ENCODE measurements at places on chromosomes 2 and 18.

- DNase-seq: no peak
Observed at GRCh38 chr2:49037197-49037596, 117.1 kb downstream of the FSHR start.

GRCh38 chr2:33022989-33023727, 76.4 kb downstream of the LTBP1 start:
- no peak for DNase-seq

DNA sequence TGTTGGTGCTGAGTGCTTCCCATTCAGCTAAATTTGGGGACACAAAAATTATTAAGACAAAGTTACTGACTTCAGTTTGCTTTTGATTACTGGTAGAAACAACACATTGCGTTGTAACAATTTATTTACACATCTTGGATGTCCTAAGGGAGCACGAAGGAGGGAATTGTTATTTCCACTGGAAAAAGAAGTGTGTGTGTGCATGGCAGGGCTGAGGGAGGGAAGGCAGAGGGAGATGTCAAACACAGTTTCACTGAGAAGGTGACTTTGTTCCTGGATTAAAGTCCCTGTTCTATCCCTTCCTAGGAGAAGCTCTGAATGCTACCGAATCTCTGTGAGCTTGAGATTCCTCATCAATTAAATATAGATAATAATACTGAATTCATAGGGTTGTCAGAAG, 3.8 kb upstream of the CDH20 start:
- DNase-seq: no peak

GRCh38 chr18:67854340-67854739, 337.8 kb upstream of the DSEL start:
- no peak for DNase-seq

DNA sequence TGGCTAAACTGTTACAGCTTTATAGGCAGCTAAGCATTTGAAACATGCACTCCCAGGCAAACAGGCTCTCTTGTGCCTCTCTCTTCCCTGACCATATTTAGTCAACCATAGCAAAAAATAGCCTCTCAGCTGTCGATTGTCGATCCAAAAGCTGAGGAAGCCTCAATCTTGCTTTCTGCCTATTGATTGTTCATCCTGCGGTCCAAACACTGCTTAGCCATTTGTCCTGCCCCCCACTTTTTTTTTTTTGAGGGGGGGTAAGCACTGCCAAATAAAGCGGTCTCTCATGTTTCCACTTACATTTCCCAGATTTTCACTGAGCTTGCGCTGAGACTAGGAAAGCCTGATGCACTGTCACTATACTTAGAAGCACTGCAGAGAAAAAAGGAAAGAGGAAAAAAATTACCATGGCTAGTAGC, 90.8 kb downstream of the MIB1 start:
- DNase-seq: no peak

DNA sequence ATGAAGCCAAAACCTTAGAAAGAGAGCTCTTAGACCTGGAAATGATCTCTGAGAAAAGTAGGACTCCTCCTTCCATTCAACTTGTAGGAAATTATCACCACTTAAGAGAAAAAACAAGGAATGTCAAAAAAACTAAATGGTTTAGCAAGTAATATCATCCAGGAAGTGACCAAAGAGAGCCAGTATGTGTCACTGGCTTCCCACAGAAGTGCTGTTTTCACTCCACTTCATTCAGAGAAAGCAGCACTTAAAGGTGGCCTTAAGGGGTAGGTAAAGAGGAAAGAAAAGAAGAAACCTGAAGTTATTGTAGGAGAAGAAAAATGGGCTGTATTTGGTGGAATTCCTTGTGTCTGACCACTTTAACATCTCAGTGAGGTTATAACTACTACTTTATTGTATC, 414.4 kb upstream of the ETAA1 start:
- DNase-seq: no peak

DNA sequence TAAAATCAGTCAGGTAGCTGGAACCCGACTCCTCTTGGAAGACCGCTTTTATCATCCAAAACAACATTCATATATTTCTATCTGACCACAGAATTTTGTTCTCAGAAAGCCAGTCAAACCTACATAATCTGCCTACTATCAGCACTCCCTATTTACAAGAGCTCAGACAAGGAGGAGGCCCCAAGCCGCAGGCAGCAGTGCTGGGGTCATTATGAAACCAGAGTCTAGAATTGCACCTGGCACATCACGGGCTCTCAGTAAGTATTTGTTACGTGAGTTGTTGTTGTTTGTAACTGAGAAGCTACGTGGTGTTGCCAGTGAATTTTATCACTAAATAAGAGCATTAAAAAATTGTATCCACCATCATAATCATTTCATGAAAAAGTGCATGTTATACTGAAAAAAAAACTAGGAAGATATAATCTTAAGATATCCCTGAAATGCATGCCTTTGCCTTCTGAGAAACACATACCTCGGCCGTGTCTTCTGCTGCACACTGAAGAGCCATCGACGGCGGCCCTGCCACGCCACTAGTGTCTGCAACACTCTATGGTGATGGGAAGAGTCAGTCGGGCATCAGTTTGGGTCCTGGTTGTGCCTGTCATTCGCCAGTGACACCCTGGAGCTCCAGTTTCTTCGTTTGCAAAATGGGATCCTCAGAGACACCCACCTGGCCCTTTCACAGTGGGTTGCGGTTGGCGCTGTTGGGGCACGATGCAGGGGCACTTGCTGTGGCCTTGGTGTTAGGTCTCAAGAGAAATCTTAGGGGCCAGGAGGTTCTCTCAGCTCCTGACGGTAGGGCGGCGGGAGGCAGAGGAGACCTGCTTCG, 505.9 kb downstream of the EIPR1 start:
- no peak for DNase-seq

GRCh38 chr18:35949903-35950627, 22.4 kb upstream of the RMP24 start:
- DNase-seq: no peak

DNA sequence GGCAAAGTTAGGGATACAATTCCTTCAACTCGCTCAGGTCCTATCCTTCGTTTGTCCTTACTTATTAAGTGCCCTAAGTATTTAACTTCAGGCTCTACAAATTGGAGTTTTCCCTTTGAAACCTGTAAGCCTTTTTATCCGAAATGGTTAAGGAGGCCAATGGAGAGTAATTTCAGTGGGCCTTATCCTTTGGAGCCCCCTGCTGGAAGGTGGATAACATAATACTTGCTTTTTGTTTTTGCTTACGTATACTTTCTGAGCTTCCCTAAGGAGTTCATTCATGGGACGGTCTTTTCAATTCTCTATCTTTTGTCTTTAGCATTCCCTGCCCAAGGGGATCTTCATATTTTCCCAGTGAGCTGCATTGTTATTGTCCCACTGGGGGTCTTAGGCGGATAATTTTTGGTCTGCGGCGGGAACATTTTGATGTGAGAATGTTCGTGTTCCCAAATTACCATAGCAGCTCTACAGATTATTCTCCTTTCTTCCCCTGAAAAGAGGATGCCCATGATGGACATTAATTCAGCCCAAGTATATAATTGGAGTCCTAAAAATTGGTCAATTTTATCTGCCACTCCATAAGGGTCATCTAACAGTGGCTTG, 34.4 kb upstream of the TRAPPC8 start:
- DNase-seq: no peak

DNA sequence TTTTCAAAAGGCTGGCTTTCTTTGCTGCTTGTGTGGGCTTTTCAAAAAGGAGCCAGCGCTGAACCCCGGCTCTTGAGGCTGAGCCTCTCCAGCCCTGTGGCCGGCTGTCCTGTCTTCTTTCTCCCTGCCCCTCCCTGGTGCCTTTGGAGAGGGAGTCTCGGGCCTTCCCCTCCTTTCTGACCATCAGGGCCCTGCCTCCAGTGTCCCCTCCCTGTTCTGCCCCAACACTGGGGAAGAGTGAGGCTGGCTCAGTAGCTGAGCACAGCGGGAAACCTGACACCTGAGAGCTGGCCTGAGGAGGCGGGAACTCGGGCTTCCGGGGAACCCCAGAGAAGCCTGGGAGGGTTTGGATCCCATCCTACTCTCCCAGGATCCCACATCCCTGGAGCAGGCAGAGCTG, 232.1 kb downstream of the LOXHD1 start:
- no peak for DNase-seq

DNA sequence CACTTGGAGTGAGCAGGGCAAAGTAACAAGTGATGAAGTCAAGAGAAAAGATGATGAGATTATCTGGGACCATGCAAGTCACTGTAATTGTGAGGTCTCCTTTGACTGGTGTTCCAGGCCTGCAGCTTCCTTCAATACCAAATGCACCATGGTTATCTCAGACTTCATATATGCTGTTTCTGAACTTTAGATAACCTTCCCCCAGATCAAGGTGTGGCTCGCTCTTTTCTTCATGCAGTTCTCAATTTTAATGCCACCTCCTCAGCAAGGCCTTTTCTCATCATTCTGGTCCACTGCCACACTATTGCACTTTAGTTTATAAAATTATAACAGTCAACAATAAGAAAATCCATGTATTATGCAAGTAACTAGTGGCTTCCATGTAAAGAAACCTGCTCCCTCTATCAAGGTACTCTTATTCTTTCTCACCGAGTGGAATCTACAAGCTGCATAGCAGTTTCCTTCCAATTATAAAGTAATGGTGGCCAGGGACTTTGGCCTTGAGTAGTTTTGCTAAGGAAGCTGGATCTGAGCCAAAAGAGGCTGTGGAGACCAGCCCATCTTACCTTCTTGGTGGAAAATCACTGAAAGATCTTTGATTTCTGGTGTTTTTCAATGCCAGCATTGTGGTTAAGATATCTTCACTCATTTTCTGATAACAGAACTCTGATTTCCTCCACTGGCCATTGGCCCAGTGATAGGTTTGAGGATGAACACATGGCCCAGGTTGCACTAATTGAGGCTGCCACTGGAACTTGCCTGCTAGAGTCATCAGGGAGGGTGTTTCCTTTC, 113.6 kb downstream of the KCNE4 start:
- DNase-seq: no peak

DNA sequence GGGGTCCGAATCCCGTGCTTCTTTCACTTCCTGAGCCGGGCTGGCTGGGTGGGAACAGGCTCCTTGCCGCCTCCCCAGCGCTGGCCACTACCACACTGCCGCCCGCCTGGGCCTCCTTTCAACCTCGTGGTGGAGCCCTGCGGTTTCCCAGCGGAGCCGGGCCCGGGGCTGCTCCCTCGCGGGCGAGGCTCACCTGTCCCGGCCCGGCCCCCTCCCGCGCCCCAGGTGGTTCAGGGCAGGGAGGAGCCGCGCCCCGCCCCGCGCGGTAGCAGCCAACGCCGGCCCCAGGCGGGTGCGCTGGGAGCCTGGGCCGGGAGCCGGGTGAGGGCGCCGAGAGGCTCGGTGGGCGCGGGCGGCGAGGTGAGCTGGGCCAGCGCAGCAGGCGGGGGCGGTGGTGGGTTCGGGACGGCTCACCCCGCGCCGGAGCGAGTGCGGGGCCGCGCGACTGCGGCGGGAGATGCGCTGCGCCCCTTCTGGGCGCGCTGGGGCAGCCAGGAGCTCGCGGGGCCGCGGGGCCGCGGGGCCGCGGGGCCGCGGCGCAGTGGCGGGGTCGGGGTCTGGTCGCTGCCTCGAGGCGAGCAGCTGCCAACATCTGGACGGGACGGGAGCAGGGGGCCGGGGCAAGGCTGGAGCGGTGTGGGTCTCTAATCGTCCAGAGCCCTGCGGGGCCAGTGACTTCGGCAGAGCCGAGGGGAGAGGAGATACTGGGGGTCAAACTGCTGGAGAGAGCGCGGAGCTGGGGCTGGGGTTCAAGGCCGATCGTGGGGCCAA, at the start of gene LYPD6B:
TSS of gene LYPD6B (plus strand) at position 258 of the 771 bp plus-strand sequence. CDS start 92,250 bp downstream, outside the sequence.
- no peak for DNase-seq

DNA sequence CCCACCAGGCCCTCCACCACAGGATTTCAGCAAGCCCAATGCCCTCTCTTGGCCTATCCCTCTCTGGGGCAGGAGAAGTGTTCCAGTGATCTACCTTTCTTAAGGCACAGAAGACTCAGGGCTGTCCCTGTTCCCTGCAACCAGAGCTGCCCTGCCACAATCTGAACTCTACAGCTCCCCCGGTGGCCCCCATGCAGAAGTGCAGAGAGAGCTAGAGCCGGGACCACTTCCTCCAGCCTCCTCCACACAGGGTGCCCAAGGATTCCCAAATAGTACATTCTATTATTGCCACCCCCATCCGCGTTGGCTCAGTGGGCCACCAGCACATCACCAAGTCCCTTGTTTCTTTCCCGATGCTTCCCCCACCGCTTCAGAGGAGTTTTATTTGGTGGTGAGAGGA, 114.8 kb upstream of the PTPRM start:
- DNase-seq: no peak

DNA sequence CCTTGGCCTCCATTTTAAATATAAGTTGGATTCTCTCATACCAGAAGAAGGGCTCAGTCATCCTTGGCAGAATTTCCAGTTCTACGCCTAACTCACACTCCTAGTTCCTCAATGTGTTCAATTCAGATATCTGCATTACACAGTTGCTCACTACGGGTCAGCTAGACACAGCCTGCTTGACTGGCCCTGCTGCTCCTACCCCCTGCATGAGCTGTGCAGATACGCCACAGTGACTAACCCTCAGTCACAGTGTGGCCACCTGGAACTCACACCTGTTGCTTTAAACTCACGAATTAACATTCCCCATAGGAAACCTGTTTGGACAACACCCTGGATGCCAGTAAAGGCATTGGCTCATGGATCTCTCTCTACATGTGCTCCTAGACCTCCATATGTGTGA, 429.6 kb downstream of the NCKAP5 start:
- no peak for DNase-seq

- no peak for DNase-seq
Observed at GRCh38 chr2:127465258-127465657, 47.0 kb downstream of the PROC start.

DNA sequence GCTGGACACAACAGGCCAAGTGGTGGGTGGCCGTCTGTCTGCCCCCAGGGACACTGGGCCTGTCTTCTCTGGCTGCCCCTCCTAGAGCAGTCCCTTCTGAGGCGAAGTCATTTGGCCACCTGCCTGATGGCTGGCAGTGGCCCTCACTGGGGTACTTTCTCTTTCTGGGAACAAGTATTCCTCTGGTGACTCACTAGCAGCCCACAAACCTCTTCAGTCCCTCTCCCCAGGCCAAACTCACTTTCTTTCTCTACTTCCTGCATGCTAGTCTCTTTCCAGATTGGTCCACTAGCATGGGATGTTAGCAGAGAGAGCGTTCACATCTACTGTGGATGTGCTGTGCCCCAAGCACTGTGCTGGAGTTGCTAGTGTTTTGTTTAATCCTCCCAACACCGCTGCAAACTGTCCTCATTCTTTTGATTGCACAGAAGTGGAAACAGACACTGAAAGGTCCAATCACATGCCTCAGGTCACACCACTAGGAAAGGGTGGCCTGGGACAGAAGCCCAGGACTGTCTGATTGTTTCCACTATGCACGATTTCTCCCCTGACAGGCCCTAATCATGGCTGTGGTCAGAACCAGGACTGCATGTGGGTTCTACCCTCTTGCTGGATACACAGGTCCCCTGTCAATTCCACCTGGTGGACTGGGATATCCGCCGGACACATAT, 5.2 kb downstream of the DYSF start:
- no peak for DNase-seq

- DNase-seq: no peak
Observed at GRCh38 chr2:177633111-177633510, 240.5 kb downstream of the AGPS start.

- DNase-seq: no peak
Observed at GRCh38 chr2:236847538-236848263, 238.0 kb upstream of the COPS8 start.

GRCh38 chr2:47239119-47239969, 84.2 kb upstream of the STPG4 start:
- DNase-seq: no peak

Measured in activated naive CD8-positive, alpha-beta T cell treated with anti-CD3 and anti-CD28 coated beads, Interleukin-2, amount 50 U/mL, for 16 hours (primary cell).